ENCODE measurements at places on chromosomes 13 and 19.

- no peak for DNase-seq
Observed at GRCh38 chr13:94778585-94778984, 66.2 kb upstream of the SOX21 start.

- DNase-seq = no peak
Observed at GRCh38 chr13:106905380-106906162, 337.6 kb upstream of the ARGLU1 start.

GRCh38 chr13:21733475-21734263 is 62.8 kb downstream of the FGF9 start:
- DNase-seq = no peak

- no peak for DNase-seq
Observed at GRCh38 chr13:31896427-31896826, 135.1 kb upstream of the FRY start.

GRCh38 chr13:85798556-85798955 is 663 bp downstream of the SLITRK6 start:
- DNase-seq = no peak

GRCh38 chr13:52003541-52003940 is 7.7 kb downstream of the ATP7B start:
- DNase-seq = no peak

- DNase-seq = no peak
Observed at GRCh38 chr19:54021363-54021762, 29.9 kb downstream of the CACNG6 start.

GRCh38 chr13:111326981-111327642 is 6.7 kb downstream of the TEX29 start:
- no peak for DNase-seq

GRCh38 chr13:21014502-21015170 is 46.8 kb downstream of the LATS2 start:
- DNase-seq = no peak

DNA sequence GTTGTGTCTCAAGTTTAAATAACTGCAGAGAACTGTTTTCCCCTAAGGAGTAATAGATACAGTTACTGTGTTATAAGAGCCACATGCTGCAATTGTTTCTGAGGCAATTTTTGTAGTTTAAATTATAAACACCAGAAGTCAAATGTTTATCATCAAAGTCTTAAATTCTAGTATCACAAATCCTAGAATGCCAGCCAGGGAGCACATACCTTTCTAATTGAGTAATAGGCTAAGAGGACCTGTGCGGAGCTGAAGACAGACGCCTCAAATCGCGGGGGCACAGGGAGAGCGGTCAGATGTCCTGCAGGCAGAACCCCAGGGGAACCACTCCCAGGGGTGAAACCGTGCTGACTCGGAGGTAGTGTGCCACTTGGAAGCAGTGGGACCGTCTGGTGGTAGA is 65.2 kb upstream of the TNFRSF19 start:
- no peak for DNase-seq

DNA sequence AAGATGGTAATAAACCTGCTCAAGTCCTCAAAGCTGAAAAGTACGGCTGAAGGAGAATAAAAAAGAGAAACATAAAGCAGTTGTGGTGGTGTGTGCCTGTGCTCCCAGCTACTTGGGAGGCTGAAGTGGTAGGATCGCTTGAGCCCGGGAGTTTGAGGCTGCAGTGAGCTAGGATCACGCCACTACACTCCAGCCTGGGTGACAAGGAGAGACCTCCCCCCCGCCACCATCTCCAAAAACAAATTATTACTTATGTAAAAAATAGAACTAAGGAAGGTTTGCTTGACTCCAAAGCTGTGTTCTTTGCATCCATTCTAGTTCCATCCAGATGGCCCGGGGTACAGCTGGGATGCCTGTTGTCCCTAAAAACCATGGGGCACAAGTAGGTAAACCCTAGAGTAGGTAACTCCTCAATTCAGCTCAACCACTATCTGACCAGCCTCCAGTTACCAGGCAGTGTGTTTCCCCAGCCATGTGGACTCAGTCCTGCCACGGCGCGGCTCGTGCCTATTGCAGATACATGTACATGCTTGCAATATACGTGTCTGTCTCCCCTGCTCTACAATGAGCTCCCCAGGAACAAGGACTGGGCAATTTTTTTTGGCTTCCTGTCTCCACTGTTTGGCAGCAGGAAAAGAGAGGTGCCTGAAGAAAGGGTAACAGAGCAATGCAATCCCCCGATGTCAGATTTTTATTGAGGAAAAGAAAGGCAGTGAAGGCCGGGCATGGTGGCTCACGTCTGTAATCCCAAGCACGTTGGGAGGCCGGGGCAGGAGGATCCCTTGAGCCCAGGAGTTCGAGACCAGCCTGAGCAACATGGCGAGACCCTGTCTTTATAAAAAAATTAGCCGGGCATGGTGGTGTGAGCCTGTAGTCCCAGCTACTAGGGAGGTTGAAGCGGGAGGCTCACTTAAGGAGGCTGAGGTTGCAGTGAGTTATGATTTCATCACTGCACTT is 101.3 kb downstream of the GNG7 start:
- DNase-seq = no peak

GRCh38 chr19:39325778-39326665 is 5.4 kb upstream of the LRFN1 start:
- no peak for DNase-seq

GRCh38 chr19:52695996-52696395 is 38.8 kb downstream of the ZNF611 start:
- DNase-seq = no peak

- DNase-seq = no peak
Observed at GRCh38 chr19:35360880-35361420, 2.7 kb downstream of the FFAR3 start.

DNA sequence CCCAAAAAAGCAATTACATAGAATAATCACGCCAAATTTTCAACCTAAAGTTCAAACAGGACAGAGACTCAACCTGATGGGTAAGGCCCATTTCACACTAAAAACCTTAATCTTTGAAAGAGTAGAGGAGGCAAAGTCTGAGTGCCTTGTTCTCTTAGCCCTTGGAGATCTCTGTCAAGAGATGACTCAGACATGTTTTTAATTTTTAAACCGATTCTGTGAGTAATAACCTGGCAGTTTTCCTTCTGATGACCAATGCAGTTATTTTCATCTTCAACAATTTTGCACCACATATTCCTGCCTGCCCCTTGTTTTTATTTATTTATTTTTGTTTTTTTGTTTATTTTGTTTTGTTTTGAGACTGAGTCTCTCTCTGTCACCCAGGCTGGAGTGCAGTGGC is 11.5 kb upstream of the TNFSF9 start:
- no peak for DNase-seq

DNA sequence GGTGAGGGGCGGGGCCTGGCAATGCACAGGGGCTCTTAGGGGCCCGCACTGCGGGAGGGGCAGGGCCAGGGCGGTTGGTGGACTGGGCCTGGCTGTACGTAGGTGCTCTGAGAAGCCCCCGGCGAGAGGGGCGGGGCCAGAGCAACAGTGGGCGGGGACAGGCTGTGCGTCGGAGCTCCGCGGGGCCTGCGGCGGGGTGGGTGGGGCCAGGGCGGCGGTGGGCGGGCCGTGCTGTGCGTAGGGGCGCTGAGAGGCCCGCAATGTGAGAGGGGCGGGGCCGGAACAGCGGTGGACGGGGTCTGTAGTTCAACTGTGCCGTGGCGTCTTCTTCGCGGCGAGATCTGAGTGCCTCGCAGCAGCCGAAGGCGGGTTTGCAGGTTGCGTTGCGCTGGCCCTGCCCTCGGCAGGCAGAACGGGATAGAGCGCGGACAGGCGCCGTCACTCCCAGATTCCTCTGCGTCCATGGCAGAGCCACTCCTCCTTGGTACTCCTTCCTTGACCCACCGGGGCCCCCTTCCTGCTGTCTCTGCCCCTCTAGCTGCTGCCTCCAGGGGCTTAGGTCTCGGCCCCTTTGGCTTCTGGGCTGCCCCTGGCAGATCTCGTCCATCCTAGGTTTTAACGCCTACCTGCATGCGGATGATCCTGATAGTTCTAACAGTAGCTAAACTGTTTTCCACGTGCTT is 33.2 kb downstream of the CCNE1 start:
- peak; percentile 88 for DNase-seq

DNA sequence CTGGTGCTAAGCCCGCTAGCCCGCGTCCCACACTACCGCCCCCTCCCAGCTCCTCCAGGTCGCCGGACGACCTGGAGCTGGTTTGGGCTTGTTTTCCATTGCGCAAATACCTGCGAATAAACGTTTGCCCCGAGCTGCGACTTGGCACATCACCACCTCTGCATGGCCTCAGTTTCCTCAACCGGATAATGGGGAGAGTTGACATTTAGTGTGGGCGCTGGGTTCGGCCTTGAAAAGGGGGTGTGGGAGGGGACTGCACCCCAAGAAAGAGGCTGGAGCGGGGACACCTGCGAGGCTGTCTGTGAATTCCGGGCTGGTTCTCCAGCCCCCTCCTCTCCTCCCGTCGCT is 11.0 kb upstream of the JUND start:
- no peak for DNase-seq

DNA sequence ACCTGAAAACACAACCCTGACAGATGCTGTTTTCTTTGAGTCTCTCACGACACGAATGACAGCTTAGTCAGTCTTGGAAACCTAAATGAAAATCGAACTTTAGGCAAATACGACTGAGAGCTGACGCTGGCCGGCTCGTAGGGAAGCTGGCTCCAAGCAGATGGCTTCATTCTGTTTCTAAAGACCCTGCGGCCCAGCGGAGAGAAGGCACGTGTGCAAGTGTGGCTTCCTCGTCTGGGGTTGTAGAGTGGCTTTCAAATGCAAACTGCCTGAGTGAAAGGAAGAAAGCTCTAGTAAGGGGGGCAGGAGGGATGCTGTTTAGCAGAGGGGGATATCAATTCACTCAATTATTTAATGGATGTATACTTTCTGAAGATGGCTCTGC is 26.1 kb upstream of the TIMM44 start:
- DNase-seq = no peak
